CD4-positive, alpha-beta T cell treated with Interleukin-12 subunit alpha and Interleukin-12 subunit beta, for 1 hour (primary cell): ENCODE measurements at places on chromosomes 5 and 9.

DNA sequence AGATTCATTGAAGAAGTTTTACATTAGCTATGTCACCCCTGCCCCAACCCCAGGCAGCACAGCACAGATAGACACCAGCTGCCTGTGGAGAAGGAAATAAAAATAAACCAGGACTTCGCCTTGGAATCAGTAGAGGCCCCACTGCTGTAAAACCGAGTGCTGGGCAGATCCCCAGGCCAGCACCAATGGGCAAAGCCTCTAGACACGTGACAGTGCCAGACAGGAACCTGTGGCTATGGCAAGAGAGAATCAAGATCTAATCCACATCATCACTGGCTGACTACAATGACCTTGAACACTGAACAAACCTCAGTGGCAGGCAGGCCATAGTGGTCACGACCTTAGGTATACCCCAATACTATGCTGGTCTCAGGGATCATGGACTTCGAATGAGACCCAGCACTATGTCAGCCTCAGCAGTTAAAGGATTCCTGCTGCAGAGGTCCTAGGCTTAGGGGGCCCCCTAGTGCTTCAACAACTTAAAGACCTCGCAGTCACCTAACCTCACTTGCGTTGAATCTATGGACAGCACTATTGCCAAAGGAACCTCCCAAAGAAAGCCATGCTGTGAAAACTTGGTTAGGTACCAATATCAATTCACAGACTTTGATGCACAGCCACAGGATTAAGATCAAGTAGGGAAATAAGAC lies 2118.6 kb upstream of the C9orf72 start:
- no peak for DNase-seq

- DNase-seq = no peak
These were observed 856 bp upstream of the ATOSB start for GRCh38 chr9:35116539-35116897.

DNA sequence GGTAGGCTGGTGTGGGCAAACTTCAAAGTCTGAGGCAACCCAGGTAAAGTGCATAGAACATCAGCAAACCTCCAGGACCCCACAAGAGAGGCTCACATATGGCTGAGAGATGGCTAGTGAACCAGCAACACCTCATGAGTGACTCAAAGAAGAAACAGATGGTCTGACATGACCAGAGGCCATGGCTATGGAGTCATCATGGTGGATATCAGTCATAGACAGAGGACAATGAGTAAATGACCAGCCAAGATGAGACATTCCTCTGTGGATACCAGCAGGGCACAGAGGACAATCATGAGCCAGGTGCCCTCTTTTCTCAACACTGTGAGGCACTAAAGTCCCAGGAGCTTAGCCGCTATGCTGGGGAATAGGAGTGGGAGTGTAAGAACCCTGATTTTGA lies 180.8 kb downstream of the RASEF start:
- DNase-seq = no peak

- no peak for DNase-seq
These were observed 135.0 kb upstream of the CCDC152 start for GRCh38 chr5:42621662-42622061.

DNA sequence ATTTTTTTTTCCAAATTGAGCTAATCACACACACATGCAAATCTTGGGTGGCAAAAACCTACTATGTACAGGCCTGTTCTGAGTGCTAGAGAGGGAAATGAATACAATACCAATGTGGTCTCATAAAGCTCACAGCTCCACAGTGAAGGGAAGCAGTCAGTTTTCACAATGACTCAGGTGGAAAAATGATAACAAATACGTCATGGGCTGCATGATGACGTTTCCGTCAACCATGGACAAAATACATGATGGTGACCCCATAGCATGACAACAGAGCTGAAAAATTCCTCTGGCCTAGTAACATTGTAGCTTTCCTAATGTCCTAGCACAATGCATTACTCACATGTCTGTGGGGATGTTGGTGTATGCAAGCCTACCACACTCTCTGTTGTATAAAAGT lies 252.5 kb downstream of the TRIM32 start:
- DNase-seq = no peak

DNA sequence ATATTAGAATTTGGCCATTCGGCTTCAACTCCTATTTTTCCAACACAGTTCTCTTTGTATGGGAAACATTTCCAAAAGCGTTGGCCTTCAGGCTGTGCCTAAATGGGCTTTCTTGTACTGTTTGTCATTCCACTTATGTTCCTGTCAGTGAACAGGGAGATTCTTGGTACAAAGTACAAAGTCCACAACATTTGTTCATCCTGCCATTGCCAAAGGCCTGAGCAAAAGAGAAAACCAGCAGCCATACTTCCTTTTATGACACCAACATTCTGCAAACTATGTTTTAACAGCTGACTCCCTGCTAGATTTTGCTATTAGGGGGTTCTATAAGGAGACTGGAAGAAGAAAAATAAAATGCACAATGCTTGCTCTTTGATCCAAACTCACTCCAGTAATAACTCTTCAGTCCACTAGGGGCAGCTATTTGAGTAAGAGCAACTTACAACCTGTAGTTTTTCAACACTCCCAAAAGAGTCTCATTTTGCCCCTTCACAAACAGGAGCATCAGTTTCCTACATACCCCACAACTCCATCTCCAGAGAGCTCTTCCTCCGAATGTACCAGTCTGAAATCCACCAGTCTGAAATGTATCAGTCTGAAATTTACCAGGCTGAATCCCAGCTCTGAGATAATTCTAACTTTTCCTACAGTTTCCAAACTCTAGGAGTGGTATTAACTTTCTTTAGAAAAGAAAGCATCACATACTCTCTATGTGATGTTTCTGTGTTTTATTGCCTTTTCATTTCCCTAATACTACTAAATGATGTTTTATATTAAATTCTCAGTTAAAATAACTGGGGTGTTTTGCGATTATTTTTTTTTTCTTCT lies 693.8 kb downstream of the DNAH5 start:
- DNase-seq = no peak

DNA sequence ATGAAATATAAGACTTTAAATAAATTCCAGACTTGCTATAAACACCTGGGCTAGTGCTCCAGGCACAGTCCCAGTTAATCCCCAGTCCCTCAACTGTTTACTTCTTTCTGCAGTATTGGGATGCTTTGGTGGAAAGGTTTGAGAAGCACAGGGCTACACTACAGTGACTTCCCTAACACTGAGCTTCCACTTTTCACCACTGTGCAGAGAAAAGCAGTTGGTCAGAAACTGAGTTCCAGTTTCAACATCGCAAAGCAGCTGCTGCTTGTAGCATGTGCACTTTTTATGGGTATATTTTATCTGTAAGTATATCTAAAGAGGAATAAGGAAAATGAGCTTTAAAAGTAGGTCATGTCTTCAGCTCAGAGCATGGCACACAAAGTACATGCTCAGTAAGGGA lies 339.7 kb downstream of the NTRK2 start:
- DNase-seq = no peak

DNA sequence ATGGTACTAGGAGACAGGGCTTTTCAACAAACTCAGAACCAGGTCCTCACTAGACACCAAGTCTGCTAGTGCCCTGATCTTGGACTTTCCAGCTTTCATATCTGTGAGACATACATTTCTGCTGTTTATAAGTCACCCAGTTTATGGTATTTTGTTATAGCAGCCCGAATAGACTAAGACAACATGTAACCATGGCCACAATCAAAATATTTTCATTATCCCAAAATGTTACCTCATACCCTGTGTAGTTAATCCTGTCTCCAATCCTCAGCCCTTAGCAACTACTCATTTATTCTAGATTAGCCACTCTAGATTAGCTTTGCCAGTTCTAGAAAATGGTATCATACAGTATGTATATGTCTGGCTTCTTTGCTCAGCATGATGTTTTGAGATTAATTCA lies 6.3 kb upstream of the ATG10 start:
- no peak for DNase-seq

GRCh38 chr5:161975350-161975749 lies 92.2 kb upstream of the GABRG2 start:
- DNase-seq = no peak

DNA sequence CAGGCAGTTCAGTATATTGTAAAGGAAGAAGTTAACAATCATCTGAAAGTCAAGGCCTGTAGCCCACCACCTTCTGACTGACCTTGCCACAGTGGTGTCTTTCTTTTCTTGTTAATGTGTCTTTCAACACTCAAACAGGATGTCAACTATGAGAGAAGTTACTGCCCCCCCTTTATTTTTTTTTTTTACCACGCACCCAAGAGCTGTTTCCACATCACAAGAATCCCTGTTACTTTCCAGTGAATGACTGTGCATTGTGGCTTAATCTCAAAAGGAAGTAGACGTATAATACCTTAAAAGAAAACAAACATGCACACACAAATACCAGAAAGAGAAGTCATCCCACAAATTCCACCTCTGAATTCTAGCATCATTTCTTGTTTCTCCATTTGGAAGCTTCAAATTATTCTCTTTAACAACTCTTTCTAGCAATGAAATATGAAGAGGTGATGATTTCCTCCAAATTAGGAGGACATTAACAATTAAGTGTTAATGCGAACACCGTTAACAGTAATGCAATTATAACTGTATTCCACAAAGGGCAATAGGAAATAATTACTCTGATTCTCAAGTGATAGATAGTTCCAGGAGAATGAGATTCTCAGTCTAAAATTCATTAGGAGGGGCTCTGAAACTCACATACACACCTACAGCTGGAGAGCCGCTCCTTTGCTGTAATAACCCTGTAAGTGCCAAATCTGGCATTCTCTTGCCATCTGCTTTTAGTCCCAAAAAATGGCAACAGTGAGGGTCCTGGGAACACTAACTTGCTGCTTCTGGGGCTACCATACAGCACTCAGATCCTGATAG lies 201.0 kb downstream of the EFNA5 start:
- no peak for DNase-seq

GRCh38 chr5:138918686-138919085 lies 43.6 kb upstream of the LRRTM2 start:
- no peak for DNase-seq

- no peak for DNase-seq
These were observed 8.0 kb downstream of the STC2 start for GRCh38 chr5:173320259-173320658.

DNA sequence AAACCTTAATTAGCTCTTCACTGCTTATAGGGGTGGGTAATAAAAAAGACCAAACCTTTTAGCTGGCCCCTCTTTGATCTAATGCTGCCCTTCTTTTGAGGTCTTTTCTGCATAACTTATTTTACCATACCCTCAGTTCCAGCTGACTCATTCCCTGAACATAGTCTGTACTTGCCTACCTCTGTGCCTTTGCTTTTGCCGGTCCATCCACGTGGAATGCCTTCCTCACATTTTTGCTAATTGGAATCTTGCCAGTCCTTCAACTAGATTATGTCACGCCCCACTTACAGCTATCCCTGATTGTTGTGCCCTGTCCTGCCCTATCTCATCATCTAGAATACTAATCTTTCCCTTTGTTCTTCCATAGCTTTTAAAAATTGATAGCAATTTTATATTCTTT lies 44.2 kb downstream of the FAF2 start:
- no peak for DNase-seq

DNA sequence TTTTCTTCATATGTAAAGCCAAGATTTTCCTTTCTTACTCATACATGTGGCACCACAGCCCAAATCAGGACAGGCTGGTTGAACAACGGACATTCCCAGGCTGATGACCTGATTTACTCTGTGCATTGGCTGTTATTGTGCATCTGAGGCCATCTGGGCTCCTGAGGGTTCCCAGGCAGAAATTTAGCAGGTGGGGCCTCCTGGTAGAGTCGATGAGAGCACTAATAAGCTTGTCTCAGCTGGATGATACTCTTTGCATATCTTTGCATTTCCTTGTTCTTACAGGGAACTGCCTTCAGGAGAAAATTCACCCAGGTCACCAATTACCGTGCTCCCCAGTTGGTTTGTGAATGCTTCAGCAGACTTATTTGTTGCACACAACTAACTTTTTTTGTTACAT lies 605.1 kb downstream of the ELAVL2 start:
- DNase-seq = no peak

GRCh38 chr5:123810746-123811340 lies 298.9 kb downstream of the CSNK1G3 start:
- no peak for DNase-seq
